ENCODE measurements at places on chromosomes 7 and 10.

DNA sequence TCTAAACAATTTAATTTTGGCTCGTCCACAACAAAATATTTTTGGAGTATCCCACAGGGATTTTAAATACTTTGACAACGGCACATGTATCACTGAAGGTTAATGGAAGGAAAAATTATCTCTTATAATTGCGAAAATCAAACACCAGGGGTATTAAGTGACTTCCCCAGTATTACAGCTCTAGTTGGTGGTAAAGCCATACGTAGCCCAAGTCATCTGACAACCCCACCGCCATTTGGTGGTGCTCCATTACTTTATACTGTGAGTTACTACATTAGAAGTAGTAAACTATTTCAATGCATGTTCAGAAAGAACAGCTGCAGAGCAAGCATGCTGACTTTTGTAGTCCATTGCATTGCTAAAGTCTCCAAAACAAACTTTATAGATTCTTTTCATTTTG is 179.7 kb downstream of the HGF start:
- DNase-seq = no peak

GRCh38 chr10:52019077-52019555 is 295.0 kb upstream of the DKK1 start:
- DNase-seq = no peak

GRCh38 chr10:11823122-11823988 is at the start of gene PROSER2:
TSS of gene PROSER2 (plus strand) at chr10:11823356. CDS start at chr10:11852078, 28,722 bp downstream.
- DNase-seq = no peak

DNA sequence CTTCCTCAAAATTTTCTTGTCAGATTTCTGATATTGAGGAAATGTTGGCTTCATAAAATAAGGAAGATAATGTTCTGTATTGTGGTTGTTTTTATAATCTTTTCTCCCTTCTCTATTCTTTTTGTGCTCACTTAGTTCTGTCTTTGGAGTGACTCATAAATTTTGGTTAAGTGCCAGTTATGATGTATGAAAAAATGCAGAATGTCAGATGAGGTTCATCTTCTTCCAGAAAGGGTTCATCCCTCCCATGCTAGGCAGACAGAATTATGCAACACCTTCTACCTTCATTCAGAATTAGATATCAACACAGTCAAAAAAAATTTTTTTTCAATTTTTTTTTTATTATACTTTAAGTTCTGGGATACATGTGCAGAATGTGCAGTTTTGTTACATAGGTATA is 36.6 kb upstream of the CYP2C19 start:
- DNase-seq = no peak

GRCh38 chr10:59276919-59277318 is 85.4 kb downstream of the FAM13C start:
- DNase-seq = no peak

- no peak for DNase-seq
These were observed 51.0 kb downstream of the BTRC start for GRCh38 chr10:101405001-101405400.

- DNase-seq = no peak
These were observed 179.8 kb downstream of the NPSR1 start for GRCh38 chr7:34837801-34838201.

- no peak for DNase-seq
These were observed 1.5 kb downstream of the INA start for GRCh38 chr10:103278537-103278823.

DNA sequence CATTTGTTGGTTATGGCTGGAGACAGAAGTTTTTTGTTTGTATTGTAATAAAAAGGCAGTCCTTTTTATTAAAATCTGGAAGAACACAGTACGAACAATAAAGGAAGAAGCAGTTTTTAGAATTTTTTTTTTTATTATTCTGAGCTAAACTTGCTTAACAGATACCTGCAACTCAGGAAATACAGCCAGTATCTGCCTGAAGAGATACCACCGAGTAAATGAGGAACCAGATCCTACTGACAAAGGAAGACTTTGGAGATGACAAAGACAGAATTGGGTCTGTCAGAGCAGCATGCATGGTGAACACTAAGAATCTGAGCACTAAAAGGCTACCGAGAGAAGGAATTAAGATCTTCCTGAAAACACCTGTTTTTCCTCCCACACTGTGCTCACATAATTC is 1335.9 kb upstream of the SORCS1 start:
- no peak for DNase-seq

DNA sequence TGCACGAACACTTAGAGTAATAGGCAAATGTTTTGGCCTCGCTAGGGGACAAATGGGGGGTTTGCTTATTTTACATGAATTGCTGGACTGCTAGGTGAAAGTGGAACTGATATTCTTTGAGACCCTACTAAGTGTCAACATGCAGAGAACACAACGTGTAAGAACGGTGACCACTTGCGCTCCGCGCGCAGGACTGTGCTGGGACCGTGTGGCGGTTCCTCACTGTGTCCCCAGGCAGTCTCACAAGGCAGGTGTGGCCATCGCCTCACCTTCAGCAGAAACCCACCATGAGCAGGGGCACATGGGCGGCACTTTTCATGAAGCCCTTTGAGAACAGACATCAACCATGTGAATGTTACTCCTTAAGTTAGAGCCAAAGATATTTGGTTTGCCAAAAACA is 27.2 kb downstream of the PTPRN2 start:
- no peak for DNase-seq

All from HFFc6 (cell line).